ENCODE measurements at places on chromosomes 3 and 15.
A peak's percentile ranks its signal among the peaks of the same experiment; 100 is the strongest.

DNA sequence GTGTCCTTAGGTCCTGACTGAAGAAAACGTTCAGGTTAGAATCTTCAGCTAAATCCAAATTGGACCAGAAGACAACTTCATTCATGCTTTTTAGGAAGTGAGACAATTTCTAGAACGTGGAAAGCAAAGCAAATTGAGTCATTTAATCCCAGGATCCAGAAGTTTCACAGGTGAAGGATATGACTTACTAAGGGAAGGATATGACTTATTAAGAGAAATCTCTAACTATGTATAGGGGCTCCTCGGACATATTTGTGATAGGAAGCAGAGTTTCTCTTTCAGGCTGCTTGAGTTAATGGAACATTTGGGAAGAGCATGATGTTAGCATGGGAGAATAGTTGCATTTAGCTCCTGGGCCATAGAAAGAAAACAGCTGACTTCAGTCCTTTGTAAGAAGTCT is 16.1 kb upstream of the PLOD2 start:
- no peak for DNase-seq
- no peaks in the 10 kb centered on the region for H3K36me3 ChIP-seq
- H3K4me3 ChIP-seq, result no peak overlapping the region
- no peaks in the 10 kb centered on the region for H3K4me1 ChIP-seq
- no peak overlapping the region for H3K27ac ChIP-seq
- H3K27me3 ChIP-seq, result no peaks in the 10 kb centered on the region

GRCh38 chr3:172808969-172809546 is 58.5 kb downstream of the ECT2 start:
- H3K4me1 ChIP-seq, result no peaks in the 10 kb centered on the region
- no peaks in the 10 kb centered on the region for H3K36me3 ChIP-seq
- DNase-seq, result no peak
- no peaks in the 10 kb centered on the region for H3K27me3 ChIP-seq
- no peak overlapping the region for H3K27ac ChIP-seq

GRCh38 chr3:116663161-116664110 is 46.1 kb upstream of the TUSC7 start:
- H3K27ac ChIP-seq, result no peak overlapping the region
- no peaks in the 10 kb centered on the region for H3K4me1 ChIP-seq
- no peak overlapping the region for H3K4me3 ChIP-seq
- no peak for DNase-seq
- no peaks in the 10 kb centered on the region for H3K36me3 ChIP-seq
- H3K27me3 ChIP-seq, result no peaks in the 10 kb centered on the region

DNA sequence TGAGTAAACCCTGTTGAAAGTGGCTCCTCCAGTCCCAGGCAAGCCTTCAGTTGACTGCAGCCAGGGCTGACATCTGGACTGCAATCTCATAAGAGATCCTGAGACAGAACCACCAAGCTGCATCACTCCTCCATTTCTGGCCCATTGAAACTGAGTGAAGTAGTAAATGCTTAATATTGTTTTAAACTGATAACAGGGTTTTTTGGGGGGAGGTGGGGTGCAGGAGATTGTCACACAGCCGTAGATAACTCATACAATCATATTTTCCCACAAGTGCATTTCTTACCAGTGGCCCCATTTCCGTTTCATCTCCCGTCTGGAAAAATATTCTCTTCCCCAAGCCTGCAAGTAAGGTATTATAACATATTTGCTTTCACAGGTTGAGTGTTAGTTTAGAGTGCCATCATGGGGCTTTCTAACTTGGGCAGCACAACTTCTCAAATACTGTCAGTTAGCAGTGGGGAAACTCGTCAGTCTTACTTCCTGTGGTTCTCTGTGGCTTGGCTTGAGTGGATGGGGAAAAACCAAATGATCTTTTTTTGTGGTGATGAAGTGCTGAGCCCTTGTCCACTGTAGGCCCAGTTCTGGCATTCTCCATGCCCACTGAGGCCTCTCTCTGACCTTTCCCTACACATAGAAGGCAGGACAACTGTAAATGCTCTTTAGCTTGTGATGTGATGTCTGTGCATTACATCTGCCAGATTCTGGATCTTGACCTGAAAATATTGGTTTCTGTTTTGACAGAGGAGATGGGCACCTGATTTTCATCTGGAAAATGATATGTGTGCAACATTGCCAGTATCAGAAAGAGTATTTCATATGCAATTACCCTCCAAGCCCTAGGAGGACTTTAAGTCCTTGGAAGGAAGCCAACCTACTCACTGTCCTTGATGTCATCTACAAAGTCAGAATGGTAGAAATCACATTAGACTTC is 90.1 kb upstream of the BHLHE40 start:
- no peaks in the 10 kb centered on the region for H3K36me3 ChIP-seq
- H3K27me3 ChIP-seq, result no peaks in the 10 kb centered on the region
- H3K27ac ChIP-seq, result no peak overlapping the region
- no peak for DNase-seq
- H3K4me1 ChIP-seq, result peaks cover 5% of the 10 kb centered on the region
- H3K4me3 ChIP-seq, result no peak overlapping the region

GRCh38 chr3:57756528-57757401 is 656 bp downstream of the SLMAP start:
- peak; percentile 22 for DNase-seq
- H3K27me3 ChIP-seq, result no peaks in the 10 kb centered on the region
- H3K36me3 ChIP-seq, result peaks cover 5% of the 10 kb centered on the region
- H3K27ac ChIP-seq, result peak overlapping the region; percentile 73
- H3K4me1 ChIP-seq, result peaks cover 43% of the 10 kb centered on the region
- peak overlapping the region; percentile 97 for H3K4me3 ChIP-seq

DNA sequence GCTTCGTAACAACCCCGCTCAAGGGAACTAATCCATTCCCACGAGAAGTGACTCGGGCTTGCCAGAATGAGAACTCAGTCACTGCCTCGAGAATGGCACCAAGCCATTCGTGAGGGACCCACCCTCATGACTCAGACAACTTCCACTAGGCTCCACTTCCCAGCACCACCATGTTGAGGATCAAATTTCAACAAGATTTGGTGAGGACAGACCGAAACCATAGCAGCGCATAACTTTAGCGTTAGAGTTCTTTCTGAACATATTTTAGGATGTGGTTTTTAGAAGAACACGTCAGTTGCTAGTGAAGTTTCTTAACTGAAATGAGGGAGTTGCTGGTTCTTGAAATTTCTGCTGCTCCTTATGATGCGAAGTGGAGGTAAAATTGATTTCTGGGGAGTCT is 13.5 kb downstream of the PTPRG start:
- DNase-seq, result no peak
- peaks cover 20% of the 10 kb centered on the region for H3K4me1 ChIP-seq
- no peaks in the 10 kb centered on the region for H3K36me3 ChIP-seq
- no peak overlapping the region for H3K27ac ChIP-seq
- no peak overlapping the region for H3K4me3 ChIP-seq

GRCh38 chr15:74038707-74039655 is 43.4 kb downstream of the GOLGA6A start:
- peaks cover 30% of the 10 kb centered on the region for H3K36me3 ChIP-seq
- DNase-seq, result no peak
- no peaks in the 10 kb centered on the region for H3K27me3 ChIP-seq
- peak overlapping the region; percentile 80 for H3K27ac ChIP-seq
- no peak overlapping the region for H3K4me3 ChIP-seq

DNA sequence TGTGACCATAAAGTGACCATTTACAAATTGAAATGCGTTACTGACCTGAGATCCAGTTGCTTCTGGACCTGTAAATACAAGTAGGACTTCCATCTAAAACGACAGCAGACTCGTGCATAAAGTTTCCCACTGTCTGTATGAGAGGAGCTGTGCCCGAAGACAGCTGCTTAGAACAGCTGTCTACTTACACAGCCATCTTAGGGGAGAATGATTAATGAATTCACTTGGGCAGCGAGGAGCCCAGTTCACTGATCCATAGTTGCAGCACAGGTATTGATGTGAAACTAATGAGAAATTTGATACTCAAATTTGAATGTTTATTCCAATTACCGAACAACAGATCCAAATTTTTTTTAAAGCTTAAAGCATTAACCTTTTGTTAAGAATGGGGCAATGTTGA is 748.1 kb downstream of the NR2F2 start:
- H3K27me3 ChIP-seq, result no peaks in the 10 kb centered on the region
- DNase-seq, result no peak
- no peak overlapping the region for H3K27ac ChIP-seq
- no peaks in the 10 kb centered on the region for H3K36me3 ChIP-seq
- no peak overlapping the region for H3K4me3 ChIP-seq
- H3K4me1 ChIP-seq, result no peaks in the 10 kb centered on the region

DNA sequence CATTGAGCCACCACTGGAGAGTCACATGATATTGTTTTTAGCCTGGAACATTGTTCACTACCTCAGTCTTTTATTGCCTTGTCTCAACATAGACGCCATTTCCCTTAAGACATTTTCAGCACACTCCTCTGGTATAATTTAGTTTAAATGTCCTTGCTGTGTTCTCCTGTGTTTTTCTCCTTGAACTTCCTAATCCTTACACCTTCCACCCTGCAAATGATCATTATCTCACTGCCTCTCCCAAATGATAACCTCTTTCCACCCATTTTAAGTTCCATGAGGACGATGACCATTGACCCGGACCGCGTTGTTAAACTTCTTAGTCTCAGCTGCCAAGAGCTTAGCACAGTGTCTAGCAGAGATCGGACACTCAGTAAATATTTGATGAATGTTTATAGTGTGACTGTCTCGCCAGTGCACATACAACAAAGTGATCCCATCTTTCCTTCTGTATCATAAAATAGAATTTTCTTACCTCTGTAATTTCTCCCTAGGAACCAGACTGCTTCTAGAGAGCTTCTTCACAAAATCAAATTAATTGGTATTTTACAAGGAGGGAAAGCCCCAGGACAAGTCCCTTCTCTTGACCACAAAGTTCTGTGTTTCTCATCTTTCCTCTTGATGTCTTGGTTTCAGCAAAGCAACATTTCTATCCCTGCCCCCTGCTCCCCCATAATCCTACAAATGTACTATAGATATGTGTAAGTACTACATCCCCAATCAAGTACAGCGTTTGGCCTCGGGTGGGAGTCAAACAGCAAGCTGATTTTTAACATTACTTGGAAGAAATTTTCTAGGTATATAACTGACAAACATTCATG is 429.6 kb downstream of the LPP start:
- H3K4me1 ChIP-seq, result peaks cover 86% of the 10 kb centered on the region
- no peak overlapping the region for H3K4me3 ChIP-seq
- no peak for DNase-seq
- H3K27ac ChIP-seq, result peak overlapping the region; percentile 77

GRCh38 chr3:17158941-17159682 is 274.4 kb downstream of the PLCL2 start:
- no peak overlapping the region for H3K4me3 ChIP-seq
- peaks cover 7% of the 10 kb centered on the region for H3K36me3 ChIP-seq
- H3K4me1 ChIP-seq, result peaks cover 27% of the 10 kb centered on the region
- DNase-seq, result no peak
- peak overlapping the region; percentile 47 for H3K27ac ChIP-seq

DNA sequence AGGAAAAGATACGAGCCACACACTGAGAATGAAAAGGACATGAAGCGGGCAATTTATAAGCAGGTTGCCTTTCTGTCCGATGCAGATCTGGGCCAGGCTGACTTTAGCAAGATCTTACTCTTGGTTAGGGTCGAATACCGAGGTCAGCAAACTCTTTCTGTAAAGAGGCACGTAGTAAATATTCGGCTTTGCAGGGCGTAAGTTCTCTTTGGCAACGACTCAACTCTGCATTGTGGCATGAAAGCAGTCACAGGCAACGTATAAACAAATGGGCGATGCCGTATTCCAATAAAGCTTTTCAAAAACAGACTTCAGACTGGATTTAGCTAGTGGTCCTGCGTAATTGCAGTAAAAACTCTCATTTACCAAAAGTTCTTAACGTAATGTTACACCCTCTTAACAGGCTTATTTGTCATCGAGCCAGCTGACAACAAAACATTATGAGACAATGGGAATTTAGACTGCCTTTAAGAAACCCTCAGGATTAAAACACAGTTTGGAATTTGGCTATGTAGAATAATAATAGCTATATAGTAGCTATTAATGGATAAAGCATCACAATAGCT is 13.1 kb upstream of the RPL35A start:
- no peak for DNase-seq
- no peak overlapping the region for H3K27ac ChIP-seq
- no peaks in the 10 kb centered on the region for H3K4me1 ChIP-seq
- H3K27me3 ChIP-seq, result no peaks in the 10 kb centered on the region
- H3K36me3 ChIP-seq, result peaks cover 3% of the 10 kb centered on the region

DNA sequence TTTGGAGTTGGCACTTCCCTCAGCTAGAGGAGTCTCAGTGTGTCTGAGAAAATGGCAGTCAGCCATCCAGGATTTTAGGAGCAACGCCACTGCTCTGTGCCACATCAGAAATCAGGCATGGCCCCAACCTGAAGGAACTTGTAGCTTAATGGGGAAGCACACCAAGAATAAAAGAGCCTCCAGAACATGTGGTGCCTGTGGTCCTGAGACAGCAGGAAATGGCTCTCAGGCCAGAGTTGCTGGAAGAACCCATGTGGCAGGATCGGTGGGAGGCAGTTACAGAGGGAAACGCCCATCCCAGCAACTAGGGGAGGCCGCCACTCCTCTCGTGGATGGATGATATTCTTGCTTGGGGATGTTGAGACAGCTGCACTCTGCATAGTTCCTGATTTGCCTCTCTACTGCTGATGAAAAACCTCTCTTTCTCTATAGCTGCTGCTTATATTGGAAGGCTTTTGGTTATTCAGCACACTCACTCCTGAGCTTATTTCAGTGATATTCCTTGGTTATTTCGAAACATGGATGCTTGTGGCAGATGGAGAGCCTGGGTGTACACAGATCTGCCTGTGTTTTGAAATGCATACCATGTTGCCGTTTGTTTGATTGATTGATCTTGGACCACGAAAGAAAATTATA is 52.4 kb downstream of the KLHL25 start:
- no peak overlapping the region for H3K4me3 ChIP-seq
- H3K36me3 ChIP-seq, result peaks cover 48% of the 10 kb centered on the region
- peak overlapping the region; percentile 49 for H3K27ac ChIP-seq
- no peak for DNase-seq

GRCh38 chr15:47727137-47727536 is 9.8 kb downstream of the SEMA6D start:
- H3K27me3 ChIP-seq, result no peaks in the 10 kb centered on the region
- no peak for DNase-seq
- H3K27ac ChIP-seq, result peak overlapping the region; percentile 11
- H3K4me1 ChIP-seq, result peaks cover 16% of the 10 kb centered on the region

- H3K4me1 ChIP-seq, result peaks cover 65% of the 10 kb centered on the region
- H3K27me3 ChIP-seq, result no peaks in the 10 kb centered on the region
- no peak overlapping the region for H3K4me3 ChIP-seq
- peak; percentile 37 for DNase-seq
- H3K36me3 ChIP-seq, result no peaks in the 10 kb centered on the region
- H3K27ac ChIP-seq, result peak overlapping the region; percentile 63
Measured at GRCh38 chr3:30518181-30518864, 88.1 kb upstream of the TGFBR2 start.

- H3K27ac ChIP-seq, result no peak overlapping the region
- DNase-seq, result no peak
- no peaks in the 10 kb centered on the region for H3K4me1 ChIP-seq
Measured at GRCh38 chr3:27391796-27392195, 22.6 kb upstream of the NEK10 start.

- no peak for DNase-seq
- H3K4me3 ChIP-seq, result no peak overlapping the region
- H3K36me3 ChIP-seq, result no peaks in the 10 kb centered on the region
- no peaks in the 10 kb centered on the region for H3K27me3 ChIP-seq
- H3K27ac ChIP-seq, result no peak overlapping the region
Measured at GRCh38 chr3:57617739-57618138, 20.6 kb upstream of the ARF4 start.

GRCh38 chr3:159624616-159625015 is 364.0 kb upstream of the IL12A start:
- H3K4me1 ChIP-seq, result no peaks in the 10 kb centered on the region
- no peaks in the 10 kb centered on the region for H3K27me3 ChIP-seq
- no peak overlapping the region for H3K27ac ChIP-seq
- no peak for DNase-seq
- no peaks in the 10 kb centered on the region for H3K36me3 ChIP-seq
- no peak overlapping the region for H3K4me3 ChIP-seq

All from thoracic aorta (tissue), 2 donors.